Motor neuron (in vitro differentiated cells): ENCODE measurements at places on chromosomes 6 and 20. TPM values are rescaled to one million over a fixed set of nuclear protein-coding genes. Genes with fewer than 3 reads are reported as not detected.

KIAA1755 gene
- total RNA-seq: 0.95 and 1.2 TPM in 2 replicates

DNA sequence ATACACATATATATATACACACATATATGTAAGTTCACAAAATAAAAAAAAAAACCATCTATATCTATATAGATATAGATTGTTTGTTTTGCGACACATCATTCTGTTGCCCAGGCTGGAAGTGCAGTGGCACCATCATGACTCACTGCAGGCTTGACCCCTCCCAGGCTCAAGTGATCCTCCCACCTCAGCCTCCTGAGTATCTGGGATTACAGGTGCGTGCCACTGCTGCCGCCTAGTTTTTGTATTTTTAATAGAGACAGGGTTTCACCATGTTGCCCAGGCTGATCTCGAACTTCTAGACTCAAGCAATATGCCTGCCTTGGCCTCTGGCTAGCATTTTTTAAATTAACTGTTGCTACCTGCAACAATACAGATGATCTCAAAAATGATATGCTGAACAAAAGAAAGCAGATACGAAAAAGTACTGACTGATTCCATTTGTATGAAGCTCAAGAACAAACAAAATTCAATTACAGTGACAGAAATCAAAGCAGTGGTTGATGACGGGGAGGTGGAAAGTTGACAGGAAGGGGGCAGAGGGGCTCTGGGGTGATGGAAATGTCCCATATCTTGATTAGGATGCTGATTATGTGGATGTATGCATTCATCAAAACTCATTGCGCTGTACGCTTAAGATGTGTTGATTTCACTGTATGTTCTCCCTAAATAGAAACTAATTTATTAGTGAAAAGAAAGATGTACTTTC, 49.6 kb downstream of the ATXN1 start:
- no peak for ATAC-seq

DNA sequence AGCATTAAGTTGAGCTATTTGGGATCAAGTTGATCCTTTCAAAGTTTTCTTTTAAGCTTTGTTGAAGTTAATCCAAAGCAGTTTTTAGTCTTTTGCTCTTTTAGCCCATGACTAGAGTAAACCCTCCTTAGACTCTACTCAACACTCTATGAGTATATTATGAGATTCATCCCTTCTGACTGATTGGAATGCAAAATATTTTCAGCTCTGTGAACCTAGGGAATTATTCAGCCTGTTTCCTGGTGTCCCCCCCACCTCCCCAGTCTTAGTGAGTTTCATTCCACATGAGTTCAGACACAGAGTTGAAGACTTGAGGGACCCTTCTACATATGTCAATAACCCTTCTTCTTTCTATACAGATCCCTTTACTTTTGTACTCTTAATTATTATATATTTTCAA, 413.7 kb downstream of the RFPL4B start:
- no peak for ATAC-seq

GRCh38 chr6:119961450-119961849, 611.9 kb upstream of the MAN1A1 start:
- no peak for ATAC-seq

GRCh38 chr6:125983246-125983945, 2.9 kb upstream of the TRMT11 start:
- ATAC-seq: no peak

MICB gene
- total RNA-seq: 4.2 and 6.9 TPM in 2 replicates

DNA sequence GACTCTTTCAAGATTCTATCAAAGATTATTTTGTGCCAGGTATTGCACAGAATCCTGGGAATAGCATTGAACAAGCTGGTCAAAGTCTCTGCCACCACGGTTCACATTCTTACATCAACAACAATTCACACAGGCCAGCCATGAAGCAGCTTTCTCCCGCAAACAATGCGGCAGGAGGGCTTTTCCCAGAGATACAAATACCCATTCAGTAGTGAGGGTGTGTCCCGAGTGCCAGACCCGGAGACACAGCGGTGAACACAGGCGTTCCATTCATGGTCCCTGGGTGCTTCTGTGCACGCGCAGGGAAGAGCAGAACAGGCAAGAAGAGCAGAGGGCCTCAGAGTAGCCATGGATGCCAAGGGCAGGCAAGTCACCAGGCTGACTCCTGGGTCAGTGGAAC, 83.3 kb upstream of the PDE10A start:
- ATAC-seq: peak; percentile 90
